ENCODE measurements at places on chromosomes 3 and 15. TPM values are rescaled to one million over a fixed set of nuclear protein-coding genes. Genes with fewer than 3 reads are reported as not detected.

DNA sequence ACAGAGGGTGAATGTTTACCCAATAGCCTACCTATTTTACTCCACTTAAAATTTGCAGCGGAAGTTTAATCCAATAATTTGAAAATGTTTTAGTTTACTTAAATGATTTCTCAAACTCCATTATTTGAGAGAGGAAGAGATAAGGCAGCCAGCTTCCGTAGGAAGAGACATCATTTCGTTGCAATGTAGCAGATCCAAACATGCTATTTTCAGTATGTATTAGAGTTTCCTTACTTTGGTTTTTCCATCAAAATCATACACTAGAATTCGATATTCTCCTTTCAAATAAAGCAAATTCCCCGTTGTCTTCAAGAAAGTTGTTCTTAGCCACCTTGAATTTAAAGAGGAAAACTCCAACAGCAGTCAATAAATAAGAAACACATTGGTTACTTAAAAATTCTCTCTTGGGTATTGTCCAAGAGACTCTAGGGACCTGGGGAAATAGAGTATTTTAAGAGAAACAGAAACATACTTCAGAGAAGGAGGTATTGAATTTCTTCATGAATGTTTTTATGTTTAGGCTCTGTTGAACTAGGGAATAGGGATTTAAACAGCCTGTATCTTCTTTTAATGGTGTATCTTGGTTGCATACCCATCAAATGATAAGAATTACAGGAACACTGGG lies 324.5 kb upstream of the GBE1 start:
- no peak for DNase-seq

DUOXA2 gene
- total RNA-seq: not detected

DNA sequence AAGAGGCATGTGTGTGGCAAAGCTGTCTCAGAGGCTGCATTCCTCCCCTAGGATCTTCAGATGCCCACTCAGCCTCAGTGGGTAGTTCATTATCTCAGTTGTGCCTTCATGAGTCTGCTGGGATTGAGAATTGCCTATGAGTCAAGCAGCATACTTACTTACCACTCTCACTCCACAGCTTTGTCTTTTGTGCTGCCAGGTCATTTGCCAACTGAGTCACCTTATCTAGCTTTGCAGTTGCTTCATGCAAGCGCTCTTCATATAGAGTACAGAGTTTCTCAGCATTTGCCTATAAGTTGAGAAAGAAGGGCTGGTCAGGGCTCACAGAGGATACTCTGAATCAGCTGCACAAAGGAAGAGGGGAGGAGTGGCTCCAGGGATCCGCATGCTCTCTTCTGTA lies 89.5 kb downstream of the MYH15 start:
- DNase-seq: no peak

DNA sequence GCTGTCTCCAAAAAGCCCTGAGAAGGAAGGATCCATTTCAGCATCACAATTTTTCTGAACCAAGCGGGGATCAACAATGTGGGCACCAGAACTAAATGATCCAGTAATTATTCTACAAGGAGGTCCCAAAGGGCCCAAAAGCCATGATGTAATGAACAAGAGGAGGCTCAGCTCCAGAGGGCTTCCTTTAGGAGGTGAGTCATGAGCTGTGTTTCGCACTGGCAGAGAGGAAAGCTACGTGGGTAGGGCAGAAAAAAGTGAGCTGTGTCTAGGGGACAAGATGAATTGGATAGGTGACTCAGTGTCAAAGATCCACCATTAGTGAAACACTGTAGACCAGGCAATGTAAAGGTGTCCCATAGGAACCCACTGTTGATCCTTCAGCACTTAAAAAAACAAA lies 113.4 kb downstream of the RORA start:
- no peak for DNase-seq

MAGI1 gene
- total RNA-seq: 45.3 TPM

GRCh38 chr15:95558131-95558530 lies 772.4 kb upstream of the NR2F2 start:
- DNase-seq: no peak

GRCh38 chr3:105806359-105806758 lies 62.5 kb downstream of the CBLB start:
- no peak for DNase-seq

ZNF502 gene
- 6.8 TPM for total RNA-seq

DNA sequence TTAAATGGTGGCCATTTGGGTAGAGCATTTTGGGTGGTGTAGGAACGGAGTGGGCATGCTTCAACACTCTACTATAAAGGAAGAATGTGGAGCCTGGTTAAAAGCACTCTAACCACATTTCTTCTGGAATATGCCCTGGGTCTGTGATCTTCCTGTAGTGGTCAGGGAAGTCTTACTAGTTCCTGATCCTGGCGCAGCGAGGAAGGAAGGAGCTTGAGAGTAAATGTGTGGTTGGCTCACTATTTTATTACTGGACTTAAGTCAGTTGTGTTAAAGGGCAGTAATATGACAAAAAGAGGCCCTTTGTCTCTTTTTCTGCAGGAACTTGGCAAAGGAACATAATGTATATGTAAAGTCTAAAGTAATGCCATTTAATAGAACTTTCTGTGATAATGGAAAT lies 197.6 kb upstream of the ZPLD1 start:
- no peak for DNase-seq

DNA sequence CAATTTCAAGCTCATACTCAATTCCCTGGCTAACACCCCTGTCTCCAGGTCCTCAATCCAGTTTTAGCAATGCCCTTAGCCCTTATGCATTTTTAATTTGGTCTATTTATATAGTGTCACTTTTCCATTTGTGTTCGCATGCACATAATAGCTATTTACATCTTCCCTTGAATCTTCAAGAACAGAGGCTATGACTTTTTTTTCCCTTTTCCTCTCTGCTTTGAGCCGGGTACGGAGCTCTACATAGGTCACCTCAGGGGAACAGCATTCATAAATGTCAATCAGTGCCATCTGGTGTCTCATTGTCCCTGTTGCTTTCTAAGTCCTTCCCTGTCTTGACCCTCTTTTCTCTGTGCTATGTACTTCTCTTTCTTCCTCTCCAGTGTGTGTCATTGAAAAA lies 26.5 kb upstream of the ACTC1 start:
- no peak for DNase-seq

DNA sequence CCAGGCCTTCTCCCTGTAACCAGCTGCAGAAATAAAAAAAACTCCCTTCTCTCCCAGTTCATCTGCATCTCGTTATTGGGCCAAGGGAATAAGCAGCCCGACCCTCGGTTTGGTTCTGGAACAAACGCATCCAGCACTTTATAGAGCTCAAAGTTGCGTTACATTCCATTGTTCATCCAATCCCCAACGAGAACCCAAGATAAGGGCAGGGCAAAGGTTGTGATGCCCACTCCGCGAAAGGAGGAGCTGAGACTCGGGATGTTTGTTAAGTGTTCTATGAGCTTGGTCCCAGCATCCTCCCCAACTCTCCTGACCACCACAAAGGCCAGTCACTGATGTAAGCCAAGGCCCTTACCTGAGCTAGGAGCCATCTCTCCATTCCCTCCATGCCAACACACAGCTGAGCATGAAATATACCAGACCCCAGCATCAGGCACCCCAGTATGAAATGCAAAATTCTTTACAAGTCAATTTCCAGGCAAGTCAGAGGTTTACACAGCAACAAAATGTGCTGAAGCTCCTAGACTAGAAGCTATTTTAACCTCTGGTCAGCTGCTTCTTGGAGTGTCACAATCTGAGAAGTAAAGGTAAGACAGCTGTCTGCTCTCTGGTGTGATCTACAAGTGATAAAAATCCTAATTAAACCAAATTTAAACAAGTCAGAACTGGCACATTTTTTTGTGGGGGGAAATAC lies 17.9 kb downstream of the CCDC12 start:
- no peak for DNase-seq

DNA sequence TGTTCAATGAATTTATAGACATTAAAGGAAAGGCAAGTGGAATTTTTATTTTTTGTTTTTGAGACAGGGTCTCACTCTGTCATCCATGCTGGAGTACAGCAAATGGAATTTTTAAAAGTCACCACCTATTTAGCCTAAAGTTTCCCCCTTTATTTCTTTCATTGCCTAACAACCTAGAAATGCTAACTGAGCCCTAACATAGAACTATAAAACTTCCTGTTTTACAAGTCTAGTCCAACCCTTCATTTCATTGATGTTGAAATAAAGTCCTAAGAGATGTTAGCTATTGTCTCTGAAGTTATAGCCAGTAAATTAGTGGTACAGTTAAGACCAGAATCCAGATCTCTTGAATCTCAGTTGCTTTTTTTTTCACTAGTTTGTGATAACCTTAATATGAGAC lies 39.0 kb downstream of the MAPK6 start:
- DNase-seq: no peak

DNA sequence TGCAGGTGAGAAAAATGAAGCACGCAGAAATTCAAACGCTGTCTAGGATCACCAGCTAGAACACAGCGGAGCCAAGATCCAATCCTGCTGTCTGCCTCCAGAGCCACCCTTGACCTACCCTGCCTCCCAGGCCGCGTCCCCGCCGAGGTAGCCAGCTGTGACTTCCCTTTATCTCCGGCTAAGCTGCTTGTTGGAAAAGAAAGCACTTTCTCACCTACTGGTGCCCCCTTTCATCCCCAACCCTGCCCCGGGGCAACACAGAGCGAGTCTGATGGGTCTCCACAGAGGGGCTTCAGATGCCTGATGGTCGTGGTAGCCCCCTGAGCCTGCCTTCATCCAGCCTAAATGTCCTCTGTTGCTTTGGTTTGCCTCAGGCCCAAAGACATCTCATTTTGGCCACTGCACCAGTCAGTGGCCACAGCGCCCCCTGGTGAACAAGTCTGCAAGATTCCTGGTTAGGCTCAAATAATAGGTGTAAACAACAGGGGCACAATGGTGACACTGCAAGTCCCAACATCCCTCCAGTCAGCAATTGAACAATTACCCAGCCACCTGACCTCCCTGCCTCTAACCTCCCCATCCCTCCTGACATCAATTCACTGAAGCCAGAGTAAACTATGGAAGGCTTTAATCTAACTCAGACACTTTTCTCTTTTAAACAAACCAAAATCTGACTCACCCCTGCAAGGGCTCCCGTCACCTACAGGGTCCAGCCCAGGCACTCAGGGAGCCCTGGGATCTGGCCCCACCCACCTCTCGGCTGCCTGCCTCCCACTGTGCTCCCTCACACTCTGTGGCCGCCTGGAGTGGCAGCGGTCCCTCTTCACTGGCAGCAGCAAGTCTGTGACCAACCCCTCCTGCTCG lies 27.3 kb upstream of the BCL2L10 start:
- DNase-seq: no peak

- no peak for DNase-seq
Measured at GRCh38 chr3:34066328-34066727, 267.9 kb downstream of the PDCD6IP start.

DNA sequence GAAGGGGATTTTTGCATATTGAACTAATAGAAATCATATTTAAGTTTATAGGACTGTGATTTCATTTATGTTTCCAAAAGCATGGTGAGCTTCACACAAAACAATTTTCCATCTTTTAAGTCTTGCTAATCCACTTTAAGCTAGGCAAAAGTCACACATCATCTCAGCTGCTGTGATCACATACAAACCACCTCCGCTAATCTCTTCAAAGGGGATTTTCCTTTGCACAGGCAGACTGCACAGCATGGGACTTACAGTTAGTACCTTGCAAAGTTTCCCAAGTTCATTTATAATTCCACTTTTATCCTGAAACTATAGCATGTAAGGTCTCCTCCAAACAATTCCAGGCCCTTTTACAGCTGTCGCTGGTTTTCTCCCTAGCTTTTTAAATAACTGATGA lies 225.1 kb upstream of the CNTN3 start:
- DNase-seq: peak; percentile 89

DZIP1L gene
- 23.9 TPM for total RNA-seq

GRCh38 chr3:100221159-100221558 lies 39.6 kb upstream of the TBC1D23 start:
- DNase-seq: no peak

- DNase-seq: no peak
Measured at GRCh38 chr15:95636107-95636506, 694.4 kb upstream of the NR2F2 start.

GOLGA8R gene
- total RNA-seq: 8.3 TPM

- no peak for DNase-seq
Measured at GRCh38 chr3:65024148-65024547, 336.3 kb upstream of the ADAMTS9 start.

GRCh38 chr3:37668818-37669610 lies 192.7 kb upstream of the CTDSPL start:
- DNase-seq: no peak

DNA sequence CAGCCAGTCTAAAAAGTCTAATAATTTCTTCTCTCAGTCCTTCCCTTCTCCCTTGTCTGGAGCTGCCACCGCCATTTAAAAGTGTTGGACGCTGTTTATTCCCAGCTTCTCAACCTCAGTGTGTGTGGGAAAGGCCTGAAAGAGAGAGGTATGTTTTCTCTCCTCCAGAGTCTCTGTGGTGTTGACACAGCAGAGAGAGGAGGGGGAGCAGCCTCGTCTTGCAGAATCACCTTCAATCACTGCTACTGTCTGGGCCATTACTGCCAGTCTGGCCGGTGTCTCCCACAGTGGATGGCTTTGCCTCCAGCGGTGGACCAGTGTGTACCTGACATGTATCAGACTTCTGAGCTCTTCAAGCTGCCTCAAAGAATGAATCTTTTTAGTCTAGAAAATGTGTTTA lies 101.4 kb upstream of the TRIM42 start:
- DNase-seq: no peak

CPNE9 gene
- 0.39 TPM for total RNA-seq

DNA sequence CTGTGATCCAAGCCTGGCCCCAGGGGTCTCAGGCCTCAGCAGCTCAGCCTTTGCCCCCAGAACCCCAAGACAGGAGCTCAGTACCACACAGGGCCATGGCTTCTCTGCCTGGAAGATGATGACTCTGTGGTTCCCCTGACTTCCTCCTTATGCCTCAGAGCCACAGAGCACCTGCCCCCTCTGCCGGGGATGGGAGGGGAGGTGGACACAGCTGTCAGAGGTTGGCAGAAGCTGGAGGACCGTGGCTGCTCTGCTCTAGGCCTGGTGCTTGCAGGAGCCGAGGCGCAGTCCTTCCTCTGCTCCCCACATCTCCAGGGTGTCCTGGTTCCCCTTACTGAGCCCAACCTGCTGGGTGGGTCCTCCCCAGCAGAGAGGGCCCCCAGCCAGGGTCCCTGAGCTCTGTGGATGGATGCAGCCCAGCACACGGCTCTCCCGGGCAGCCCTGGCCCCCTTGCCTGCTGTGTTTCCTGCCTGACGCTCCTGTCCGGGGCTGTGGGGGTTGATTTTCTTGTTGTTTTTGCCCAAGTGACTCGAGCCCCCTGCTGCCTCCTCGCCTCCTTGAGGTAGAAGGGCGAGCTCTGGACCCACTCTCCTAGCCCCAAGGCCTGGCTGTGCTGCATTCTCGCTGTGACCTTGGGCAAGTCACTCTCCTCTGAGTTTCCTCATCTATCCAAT lies 36.6 kb downstream of the PSTPIP1 start:
- no peak for DNase-seq

POPDC2 gene
- 5.5 TPM for total RNA-seq
